ENCODE measurements at places on chromosomes 12 and 14. TPM values are rescaled to one million over a fixed set of nuclear protein-coding genes. Genes with fewer than 3 reads are reported as not detected.

DNA sequence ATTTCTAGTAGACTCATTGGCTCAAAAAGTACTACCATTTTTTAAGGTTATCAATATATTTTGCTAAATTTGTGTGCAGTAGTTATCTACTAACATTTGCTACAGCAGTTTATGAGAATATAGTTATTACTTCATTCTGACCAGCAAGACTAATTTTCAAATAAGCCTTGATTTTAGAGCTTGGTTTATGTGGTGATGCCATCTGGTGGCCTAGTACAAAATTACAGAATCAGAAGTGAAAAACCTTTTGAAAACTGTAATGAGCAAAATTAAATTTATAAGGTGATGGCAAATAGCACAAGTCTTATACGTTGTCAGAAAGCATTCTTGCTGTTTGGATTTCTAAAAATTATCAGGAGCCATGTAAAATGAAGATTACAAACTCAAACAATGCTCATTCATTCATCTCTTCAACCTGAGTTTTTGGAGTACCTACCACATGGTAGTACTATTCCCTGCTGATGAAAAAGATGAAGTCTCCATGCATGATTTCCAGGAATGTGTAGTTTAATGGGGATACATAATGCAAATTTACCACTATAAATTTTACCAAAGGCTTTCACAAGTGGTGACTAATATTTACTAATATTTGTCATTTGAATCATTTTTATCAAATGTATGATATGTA is 51.0 kb downstream of the MAGOHB start:
- DNase-seq = peak; percentile 8

Gene NUBPL
- polyA plus RNA-seq = 8.7 TPM

- DNase-seq = no peak
Observed at GRCh38 chr14:30990770-30991169, 34.7 kb upstream of the AP4S1 start.

DNA sequence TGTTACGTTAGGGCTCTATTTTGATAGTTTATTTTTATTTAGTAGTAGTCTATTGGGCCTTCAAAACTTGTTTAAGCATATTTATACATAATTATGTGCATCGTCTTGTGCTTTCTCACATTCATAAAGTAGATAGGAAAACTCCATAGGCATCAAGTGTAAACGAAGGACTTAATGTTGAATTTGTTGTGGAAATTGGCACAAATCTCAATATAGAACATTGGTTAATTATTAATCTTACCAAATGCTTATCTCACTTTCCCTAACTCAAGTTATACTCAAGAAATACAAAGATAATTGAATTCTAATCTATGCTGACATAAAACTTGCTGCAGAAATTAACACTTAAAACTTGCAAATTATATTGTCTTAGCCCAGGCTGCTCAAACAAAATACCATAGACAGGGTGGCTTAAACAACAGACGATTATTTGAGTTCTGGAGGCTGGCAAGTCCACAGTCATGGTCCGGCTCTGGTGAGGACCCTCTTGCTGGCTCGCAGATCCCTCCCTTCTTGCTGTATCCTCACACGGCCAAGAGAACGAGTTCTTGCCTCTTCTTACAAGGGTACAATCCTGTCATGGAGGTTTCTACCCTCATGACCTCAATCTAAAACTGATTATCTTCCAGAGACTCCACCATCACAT is 18.8 kb downstream of the STYX start:
- DNase-seq = no peak

Gene DAAM1
- polyA plus RNA-seq = 34.1 TPM

- DNase-seq = no peak
Observed at GRCh38 chr12:10829994-10830393, 3.8 kb upstream of the TAS2R10 start.

Gene EPYC
- not detected for polyA plus RNA-seq

DNA sequence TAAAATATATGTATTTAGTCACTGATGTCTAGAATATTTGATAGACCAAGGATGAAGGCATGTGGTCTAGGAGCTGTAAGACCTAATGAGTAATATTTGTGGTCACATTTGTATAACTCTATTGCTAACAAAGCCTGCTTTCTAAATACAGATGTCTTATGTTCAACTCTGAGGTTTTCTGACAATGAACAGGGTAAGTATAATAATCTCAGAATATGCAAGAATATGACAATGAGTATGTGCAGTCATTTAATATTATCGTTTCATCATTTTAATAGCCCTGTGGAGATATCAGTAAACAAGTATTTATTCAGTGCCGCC is 389.6 kb downstream of the LRIG3 start:
- no peak for DNase-seq

Gene TROAP
- 11.4 TPM for polyA plus RNA-seq

DNA sequence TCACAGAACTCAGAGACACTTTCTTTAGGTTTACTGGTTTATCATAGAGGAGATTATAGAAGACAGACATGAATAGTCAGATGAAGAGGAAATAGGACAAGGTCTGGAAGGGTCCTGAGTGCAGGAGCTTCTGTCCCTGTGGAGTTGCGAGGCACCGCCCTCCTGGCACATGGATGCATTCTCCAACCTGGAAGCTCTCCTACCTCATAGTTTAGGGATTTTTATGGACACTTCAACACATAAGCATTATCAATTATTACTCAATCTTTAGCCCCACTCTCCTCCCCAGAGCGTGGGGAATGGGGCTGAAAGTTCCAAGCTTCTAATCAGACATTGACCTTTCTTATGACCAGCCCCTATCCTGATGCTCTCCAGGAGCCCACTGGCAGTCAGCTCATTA is 12.6 kb upstream of the KRT7 start:
- no peak for DNase-seq

DNA sequence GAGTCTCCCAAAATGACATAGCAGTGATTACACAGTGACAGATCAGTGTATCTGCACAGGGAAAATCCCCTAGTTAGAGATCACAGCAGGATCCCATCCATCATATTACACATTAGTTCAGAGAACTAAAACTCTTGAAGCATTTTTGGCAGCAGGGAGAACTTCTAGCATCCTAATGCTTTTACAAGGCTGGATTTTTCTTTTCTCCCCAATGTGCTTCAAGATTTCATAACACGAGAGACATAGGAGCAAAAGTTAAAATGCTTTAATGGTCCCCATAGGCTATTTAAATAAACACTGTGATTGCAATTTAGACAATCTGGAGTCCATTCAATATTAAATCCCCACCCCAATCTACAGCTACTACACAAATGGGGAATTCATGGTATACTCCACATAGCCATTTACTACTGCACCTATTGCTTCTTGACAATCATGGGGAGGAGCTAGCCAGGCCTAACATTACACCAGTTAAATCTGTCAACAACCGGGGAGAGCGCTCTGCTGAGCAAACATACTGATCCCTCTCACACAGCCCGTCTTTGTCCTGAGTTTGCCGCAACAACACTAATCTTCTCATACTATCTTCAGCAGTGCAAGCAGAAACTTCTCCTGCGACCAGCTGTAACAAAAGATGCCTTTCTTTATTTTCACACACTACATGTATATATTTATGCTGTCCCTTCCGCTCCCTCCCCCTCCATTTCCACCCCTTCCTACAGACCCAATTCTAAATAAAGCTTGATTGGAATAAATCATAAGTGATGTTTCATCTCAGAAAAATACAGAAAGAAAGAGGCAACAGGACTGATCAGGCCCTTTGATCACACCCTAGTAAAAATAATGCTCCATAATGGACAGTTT is 120.3 kb upstream of the SOX5 start:
- no peak for DNase-seq

Gene FAM181A
- polyA plus RNA-seq = not detected

Gene ACVRL1
- 44.9 TPM for polyA plus RNA-seq

- no peak for DNase-seq
Observed at GRCh38 chr12:26195250-26195640, at the start of gene SSPN. SSPN (plus strand) TSS chr12:26195573; CDS start chr12:26195673, 100 bp downstream.

GRCh38 chr14:72892879-72893635 is 844 bp downstream of the DPF3 start:
- DNase-seq = no peak

DNA sequence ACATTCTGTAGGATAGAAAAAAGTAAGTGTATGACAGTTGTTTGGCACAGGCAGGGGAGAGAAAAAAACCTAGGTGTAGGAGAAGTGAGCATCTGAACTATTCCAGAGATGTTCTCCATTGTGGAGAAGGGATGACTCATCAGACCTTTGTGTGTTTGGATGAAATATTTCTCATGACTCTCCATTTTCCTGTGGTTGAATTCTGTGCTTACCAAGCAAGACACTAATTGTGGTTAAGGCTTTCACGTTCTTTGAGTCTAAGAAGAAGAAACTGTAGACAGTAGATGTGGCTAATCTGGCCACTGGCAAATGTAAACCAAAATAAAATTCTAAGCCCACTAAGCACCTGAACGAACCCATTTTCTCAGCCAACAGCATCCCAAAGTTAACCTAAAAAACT is 107.9 kb upstream of the GZMB start:
- no peak for DNase-seq

GRCh38 chr12:26203167-26203780 is 7.9 kb downstream of the SSPN start:
- DNase-seq = no peak

Gene DDX11
- 28.1 TPM for polyA plus RNA-seq

Gene RTL1
- 60.5 TPM for polyA plus RNA-seq

GRCh38 chr12:33192226-33192625 is 247.4 kb downstream of the SYT10 start:
- DNase-seq = no peak

GRCh38 chr12:19177754-19178153 is 48.2 kb downstream of the PLEKHA5 start:
- DNase-seq = no peak

GRCh38 chr12:131363841-131364495 is 346.9 kb upstream of the SFSWAP start:
- DNase-seq = no peak

DNA sequence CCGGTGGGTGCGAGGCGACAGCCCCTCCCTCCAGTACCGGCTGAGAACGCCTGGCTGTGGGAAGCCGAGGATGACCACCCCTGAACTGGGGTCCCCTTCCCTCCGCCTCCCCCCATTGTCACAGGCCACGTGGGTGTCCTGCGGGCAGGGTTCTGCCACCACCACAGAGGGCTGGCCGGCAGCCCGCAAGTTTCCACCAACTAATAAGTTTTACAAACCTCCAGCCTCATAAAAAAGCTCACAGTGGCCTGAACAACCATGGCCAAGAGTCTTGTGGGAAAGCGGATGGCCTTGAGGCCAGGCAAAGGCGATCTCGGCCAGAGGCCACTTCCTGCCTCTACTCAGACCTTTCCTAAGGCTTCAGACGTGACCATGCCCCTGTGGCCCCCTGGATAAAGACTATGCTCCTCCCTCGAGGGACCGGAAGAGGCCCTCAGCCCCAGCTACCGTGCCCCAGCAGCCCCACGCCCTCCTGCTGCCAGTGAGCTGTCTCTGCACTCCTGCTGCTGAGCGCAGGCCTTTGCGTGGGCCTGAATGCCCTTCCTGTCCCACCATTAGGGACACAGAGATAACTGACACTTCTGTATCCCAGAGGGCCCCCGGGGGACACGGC is 46.1 kb upstream of the DLK1 start:
- no peak for DNase-seq

DNA sequence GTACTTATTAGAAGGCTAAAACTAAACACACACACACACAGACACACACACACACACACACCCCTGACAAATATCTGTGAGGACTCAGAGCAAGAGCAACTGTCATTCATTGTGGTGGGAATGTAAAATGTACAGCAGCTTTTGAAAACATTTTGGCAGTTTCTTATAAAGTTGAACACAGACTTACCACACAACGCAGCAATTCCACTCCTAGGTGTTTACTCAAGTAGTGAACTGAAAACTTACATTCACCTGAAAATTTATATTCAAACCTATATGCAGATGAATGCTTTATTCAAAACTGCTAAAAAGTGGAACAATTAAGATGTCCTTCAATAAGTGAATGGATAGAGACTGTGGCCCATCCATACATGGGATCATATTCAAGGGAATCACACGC is 18.6 kb downstream of the ZNF605 start:
- DNase-seq = no peak

DNA sequence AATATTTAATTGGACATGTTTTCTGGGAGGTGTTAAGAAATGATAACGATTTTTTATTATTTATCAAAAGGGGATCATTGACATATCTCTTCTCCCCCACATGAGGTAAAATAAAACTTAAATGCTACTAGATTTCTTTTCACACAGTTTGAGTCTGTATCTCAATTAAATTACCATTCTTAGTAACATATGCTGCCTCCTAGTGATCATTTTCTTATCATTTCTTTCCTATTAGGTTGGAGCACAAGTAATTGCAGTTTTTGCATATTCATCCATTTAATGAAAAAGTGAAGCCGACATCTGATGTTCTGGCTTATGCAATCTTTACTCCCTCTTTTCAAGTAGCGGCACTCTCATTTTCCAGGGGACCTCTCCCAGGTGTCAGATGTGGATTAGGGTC is 24.9 kb downstream of the PUS7L start:
- no peak for DNase-seq

DNA sequence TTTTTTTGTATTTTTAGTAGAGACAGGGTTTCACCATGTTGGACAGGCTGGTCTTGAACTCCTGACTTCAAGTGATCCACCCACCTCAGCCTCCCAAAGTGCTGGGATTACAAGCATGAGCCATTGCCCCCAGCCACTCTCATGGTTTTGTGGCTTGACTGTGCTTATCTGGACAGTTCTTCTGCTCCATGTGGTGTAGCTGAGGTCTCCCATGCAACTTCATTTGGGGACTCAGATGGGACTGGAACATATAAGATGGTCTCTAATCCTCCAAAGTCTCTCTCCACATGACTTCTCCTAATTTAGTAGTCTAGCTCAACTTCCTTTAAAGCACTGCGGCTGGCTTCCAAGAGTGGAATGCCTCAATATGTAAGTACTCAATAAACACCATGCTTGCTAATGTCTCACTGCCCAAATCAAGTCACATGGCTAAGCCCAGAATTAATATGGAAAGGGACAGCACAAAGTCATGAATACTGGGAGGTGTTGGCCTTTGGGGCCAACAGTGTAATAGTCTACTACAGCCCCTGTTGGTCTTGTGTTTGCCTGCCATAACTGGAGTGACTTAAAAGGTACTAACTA is 7.4 kb downstream of the INHBC start:
- DNase-seq = no peak

Gene RBM23
- polyA plus RNA-seq = 57.9 TPM

Gene SPRING1
- polyA plus RNA-seq = 11.6 TPM

DNA sequence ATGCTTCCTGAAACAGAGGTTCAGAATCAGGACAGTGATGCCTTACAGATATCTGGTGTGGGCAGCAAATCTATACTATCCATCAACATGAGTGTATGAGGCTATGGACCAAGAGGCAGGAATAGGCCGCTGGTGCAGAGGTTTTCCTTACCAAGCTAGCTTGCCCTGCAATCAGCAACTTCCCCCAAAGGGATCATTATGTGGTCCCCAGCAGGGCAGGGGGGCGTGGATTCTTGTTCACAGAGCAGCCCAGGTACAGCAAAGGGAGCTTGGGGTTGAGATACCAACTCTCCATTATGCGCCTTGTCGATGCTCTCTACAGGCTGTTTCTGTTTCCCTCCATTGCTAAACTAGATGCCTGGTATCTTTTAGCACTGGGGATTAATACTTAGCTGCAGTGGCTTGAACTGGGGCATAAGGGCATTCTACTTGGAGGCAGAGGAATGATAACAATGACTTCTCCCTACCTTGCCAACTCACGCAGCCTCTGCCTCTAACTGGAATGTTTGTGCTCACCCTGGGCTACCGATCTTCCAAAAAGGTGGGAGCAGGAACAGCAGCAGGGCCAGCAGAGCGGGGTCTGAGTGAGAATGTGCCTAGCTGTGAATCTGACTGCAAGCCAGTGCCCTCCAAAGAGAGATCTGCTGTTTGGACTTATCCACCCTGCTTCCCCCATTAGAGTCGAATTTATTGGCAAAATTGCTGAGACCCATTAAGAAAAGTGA is 10.3 kb upstream of the KRT1 start:
- no peak for DNase-seq
